ENCODE measurements at places on chromosomes 1 and 21.
A peak's percentile ranks its signal among the peaks of the same experiment; 100 is the strongest.

- no peak for DNase-seq
Measured at GRCh38 chr1:19591482-19592091, 52.5 kb upstream of the NBL1 start.

DNA sequence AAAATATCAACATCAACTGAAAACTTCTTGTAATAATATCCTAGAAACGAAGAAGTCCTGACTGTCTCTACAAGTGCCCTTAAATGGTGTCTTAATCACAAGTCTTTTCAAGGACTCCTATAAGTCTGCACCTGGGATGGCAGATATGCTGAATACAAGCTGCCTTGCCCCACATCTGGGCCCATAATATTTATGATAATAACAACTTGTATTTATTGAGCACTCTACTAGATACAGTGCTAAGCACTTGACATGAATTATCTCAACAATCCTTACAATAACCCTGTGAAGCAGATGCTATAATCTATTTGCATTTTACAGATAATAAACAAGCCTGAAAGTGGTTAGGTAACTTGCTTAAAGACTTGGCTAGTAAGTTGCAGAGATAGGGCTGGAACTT, 78.0 kb upstream of the ZNF648 start:
- DNase-seq, result no peak

GRCh38 chr1:244705261-244706234, 52.6 kb downstream of the DESI2 start:
- DNase-seq, result no peak

DNA sequence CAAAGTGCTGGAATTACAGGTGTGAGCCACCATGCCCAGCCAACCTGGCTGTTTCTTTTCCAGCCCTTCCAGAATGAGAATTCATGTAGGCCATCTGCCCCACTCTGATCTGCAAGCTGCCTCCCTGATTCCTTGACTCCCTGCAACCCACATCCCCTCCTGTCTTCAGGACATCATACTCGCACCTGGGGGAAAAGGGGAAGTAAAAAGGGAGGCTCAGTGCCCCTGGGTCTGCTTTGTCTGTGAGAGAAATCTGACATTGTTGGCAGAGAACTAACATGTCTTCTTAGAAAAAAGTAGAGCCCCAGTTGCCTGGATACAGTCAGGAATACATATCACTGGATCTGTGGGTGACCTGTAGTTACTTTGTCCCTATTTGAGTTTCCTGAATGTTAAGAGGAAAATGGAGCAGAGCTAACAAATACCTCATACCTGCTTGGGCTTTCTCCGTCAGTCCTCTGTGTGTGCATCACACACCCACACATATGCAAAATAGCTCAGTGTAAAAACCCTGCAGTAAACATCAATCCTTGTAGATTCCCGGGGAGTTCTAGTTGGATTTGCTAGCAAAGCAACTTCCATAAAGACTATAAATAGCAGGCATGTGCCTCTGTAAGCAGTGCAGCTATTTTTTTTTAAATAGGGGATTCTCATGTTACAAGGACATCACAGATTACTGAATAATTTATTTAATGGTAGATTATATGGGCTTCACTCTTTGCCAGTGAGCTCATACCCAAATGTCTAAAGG, 62.9 kb downstream of the TEX35 start:
- DNase-seq, result no peak

- no peak for DNase-seq
Measured at GRCh38 chr1:239805851-239806772, 285.6 kb upstream of the FMN2 start.

GRCh38 chr1:119516680-119517079, 9.7 kb downstream of the HSD3B1 start:
- no peak for DNase-seq

DNA sequence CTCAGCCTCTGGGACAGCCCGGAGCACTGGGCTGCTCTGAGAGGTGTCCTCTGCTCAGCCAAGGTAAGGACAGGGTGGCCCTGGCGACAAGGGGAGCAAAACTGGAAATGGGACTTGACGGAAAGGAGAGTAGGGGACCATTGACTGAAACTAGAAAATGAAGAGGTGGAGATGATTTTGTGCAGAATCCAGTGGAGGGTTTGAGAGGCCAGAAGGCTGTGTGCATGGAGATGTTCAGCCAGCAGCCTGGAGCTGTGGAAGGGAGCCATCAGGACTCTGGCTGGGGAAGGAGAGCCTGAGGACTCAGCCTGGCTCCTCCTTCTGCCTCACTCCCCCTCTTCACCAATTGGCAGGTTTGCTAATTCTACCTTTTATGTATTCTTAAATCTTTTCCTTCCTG, 114.2 kb downstream of the EDEM3 start:
- no peak for DNase-seq

- peak; percentile 54 for DNase-seq
Measured at GRCh38 chr1:63322114-63322943, at the start of gene FOXD3. Gene FOXD3, plus strand, starts transcription at chr1:63322567. Its CDS starts 492 bp downstream, at chr1:63323059.

DNA sequence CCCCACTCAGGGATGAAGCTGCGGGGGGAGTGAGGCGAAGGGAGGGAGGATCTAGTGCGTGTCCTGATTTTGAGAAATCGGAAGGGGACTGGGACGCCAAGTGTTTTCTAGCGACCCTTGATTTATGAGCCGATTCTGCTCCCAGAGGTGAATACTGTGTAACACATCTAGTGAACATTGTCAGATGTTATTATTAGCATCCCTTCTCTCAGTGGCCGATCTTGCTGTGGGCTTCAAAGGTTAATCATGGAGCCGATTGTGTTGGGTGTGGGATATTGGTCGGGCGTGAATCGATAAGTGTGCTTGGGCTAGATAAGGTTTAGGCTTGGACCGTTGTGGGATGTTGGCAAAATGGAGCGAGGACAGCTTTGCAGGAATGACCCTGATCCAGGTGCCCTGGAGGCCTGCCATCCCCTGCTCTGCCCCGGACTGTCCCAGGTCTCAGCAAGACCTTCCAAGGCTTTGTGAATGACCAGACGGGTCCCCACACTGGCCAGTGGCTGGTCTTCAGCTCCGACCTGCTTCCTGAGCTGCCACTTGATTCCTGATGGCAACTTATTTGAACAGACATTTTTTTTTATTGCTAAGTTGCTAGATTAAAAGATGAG, 2.2 kb downstream of the AJAP1 start:
- DNase-seq, result no peak

DNA sequence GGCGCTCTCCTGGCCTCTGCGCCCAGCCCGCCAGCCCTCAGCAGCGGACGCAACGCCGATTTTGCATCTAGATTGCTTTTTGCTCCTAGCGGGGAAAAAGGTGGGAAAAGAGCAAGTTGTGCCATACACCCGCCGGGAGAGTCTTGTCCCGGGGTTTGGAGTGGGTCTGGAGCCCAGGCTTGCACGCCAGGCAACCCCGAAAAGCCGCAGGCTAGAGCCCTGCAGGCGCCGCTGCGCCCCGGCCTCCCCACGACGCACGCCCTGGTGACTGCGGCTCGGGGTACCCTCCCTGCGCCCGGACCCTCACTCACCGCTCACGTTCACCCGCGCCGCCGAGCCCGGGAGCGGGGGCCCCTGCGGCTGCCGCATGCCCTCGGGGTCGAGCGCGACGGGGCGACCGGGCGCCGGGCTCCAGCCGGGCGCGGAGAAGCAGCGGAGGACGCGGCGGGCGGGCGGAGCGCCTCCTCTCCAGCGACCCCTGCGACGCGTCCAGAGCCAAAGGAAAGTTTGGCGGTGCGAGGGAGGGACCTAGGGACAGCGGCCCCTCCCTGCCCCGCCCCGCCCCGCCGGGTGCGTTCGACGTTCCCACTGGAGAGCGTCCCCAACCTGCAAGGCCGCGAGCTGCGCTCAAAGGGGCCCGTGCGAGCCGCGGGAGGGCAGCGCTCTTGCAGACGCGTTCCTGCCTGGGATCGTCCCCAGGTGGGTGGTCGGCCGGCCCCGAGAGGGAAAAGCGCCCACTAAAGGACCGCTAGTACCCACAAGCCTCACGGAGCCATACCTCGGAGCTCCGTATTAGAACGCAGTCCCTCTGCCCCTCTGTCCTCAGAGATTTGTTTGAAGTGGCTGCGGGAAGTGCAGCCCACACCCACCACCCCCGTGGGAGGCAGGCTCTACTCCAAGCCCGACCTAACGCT, at the start of gene LPAR3:
LPAR3 (minus strand) TSS at position 502 of the 914 bp plus-strand sequence. CDS start 27,086 bp downstream, outside the sequence.
- DNase-seq, result no peak

DNA sequence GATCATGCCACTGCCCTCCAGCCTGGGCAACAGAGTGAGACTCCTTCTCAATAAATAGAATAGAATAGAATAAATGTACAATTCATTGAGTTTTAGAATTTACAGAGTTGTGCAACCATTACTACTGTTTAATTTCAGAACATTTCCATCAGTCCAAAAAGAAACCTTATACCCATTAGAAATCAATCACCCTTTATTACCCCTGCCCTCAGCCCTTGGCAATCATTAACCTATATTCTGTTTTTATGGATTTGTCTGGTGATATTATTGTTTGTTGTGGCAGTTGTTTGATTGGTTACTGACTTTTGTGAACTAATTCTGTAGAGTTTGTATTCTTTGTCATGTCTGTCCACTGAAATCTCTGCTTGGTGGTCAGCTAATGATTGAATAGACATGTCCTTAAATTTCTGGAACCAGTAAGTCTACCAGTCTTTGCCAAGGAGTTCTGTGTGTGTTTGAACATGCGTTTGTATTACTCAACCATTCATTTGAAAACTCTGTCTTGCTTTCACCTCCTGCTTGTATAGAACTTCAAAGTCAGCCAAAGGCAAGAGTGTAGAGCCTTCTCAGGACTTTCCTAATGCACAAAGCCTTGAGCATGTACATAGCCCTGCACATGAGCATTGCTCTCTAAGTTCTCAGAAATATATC, 208.8 kb downstream of the GPR52 start:
- DNase-seq, result no peak

DNA sequence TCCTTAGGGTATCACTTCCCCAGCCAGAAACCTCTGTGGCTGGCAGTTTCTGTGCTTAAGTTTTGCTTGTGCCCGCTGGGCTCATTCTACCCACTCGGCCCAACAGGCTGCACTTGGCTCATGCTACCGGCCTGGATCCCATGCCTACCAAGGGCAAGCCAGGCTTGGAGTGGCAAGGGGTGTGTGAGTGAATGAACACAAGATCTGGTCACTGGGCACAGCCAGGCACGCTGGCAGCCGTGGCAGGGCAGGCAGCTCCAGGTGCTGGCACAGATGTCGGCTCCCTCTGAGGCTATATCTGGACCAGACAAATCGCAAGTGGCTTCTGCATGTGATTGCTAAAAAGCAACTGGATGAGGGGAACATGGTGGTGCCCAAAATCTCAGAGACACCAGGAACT, 740.5 kb upstream of the B3GALT2 start:
- DNase-seq, result no peak

- DNase-seq, result no peak
Measured at GRCh38 chr1:36772647-36773495, 261.4 kb downstream of the GRIK3 start.

DNA sequence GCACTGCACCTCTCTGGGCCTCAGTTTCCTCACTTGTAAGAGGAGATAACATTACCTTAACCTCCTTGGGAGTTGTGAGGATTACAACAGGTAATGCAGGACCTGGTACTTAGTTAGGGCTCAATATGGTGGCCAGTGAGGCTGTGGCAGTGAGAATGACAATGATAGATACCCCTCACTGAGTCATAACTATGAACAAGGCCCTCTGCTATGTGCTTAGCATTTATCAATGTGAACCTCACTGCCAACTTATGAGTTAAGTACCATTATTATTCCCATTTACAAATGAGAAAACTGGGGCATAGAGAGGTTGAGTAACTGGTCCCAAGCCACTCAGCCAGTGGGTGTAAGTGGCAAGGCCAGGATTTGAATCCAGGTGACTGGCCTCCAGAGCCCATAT, 64.4 kb downstream of the HMGB4 start:
- DNase-seq, result no peak

- DNase-seq, result no peak
Measured at GRCh38 chr21:38280867-38281266, 24.1 kb downstream of the KCNJ15 start.

GRCh38 chr1:174914991-174915390, 84.8 kb upstream of the CACYBP start:
- no peak for DNase-seq

- DNase-seq, result no peak
Measured at GRCh38 chr21:37461479-37461878, 94.9 kb downstream of the DYRK1A start.

DNA sequence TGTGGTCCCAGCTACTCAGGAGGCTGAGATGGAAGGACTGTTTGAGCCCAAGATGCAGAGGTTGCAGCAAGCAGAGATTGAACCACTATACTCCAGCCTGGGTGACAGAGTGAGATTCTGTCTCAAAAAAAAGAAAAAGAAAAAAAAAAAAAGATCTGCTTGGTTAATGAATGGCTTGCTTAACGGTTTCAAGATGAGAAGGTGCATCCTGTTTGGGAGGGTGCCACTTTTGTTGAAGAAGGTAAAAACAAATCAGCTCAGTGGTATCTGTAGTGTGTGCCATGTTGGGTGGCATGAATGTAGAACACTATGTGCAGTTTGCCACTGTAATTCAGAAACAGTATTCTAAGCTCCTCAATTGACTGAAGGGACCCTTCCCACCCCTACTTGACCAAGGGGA, 94.9 kb upstream of the ETV3 start:
- DNase-seq, result no peak

DNA sequence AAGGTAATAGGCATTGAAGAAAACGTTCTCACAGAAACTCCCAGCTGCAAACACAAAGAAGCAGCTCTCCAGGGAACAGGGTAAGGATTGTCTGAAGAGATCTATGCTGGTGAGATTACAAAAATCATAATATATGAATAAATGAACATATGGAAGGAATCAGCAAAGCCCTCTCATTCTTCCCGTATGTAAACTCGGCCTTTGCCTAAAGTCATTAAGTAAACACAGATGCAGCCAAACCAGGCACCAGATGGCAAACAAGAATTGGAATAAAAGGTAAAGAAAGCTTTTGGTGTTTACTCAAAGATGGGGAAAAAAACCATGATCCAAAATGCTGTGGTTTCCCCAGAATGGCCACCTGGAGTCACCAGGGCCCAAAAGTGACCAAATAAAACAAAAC, 76.6 kb upstream of the HOOK1 start:
- no peak for DNase-seq

GRCh38 chr1:9243066-9243739, 8.6 kb downstream of the H6PD start:
- no peak for DNase-seq

- DNase-seq, result no peak
Measured at GRCh38 chr1:34235594-34235993, 58.9 kb downstream of the C1orf94 start.

GRCh38 chr1:40316595-40317393, at the start of gene COL9A2:
Gene COL9A2, minus strand, starts transcription at chr1:40317286. Its CDS starts 89 bp downstream, at chr1:40317197.
- peak; percentile 62 for DNase-seq

GRCh38 chr1:201500670-201501120, 6.2 kb downstream of the CSRP1 start:
- DNase-seq, result no peak

- peak; percentile 63 for DNase-seq
Measured at GRCh38 chr21:43864313-43864961, 586 bp upstream of the AGPAT3 start.

- no peak for DNase-seq
Measured at GRCh38 chr21:42760361-42760950, 107.0 kb downstream of the PDE9A start.

Measured in activated CD4-positive, CD25-positive, alpha-beta regulatory T cell treated with anti-CD3 and anti-CD28 coated beads, Interleukin-2, amount 50 U/mL, for 72 hours (primary cell).